Lower leg skin (tissue), 4 donors: ENCODE measurements at places on chromosomes 7 and 10. TPM values are rescaled to one million over a fixed set of nuclear protein-coding genes. Genes with fewer than 3 reads are reported as not detected.

- DNase-seq: no peak
Observed at GRCh38 chr7:41992881-41993867, 243.8 kb downstream of the GLI3 start.

DNA sequence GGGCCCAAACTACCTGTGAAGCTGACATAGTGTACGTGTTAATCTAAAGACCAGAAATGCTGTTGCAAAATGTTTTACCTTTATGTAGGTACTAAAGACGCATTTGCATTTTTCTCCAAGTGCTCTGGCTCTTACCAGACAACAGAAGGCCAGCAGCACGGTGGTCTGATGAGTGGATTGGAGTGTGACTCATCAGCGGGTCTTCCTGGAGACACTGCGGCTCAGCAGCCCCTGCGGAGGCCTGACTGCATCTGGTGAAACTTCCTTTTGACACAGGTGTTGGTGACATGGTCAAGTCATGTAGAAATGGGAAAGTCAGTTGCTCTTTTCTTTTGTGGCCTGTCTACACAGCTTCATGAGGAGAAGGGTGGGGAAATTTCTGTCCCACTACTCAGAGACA, 723.6 kb downstream of the INHBA start:
- no peak for DNase-seq

DNA sequence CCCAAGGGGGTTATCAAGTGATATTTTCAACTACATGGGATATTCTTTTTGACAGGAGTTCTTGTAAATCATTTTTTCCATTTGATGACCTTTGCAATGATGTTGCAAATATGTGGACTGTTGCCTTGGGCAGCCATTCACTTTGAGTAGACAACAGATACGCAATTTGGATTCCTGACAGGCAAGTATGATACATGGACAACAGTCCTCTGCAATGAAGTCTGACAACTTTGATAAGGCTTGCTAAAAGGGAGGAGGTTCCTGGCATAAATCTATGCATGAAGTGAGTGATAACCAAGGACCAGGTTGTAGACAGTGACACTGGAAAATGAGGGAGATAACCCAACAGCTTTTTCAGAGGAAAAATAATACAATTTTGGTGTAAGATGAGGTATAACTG, 17.7 kb downstream of the LRRD1 start:
- no peak for DNase-seq

The ANXA8 gene
- 151 TPM for total RNA-seq

The CADPS2 gene
- total RNA-seq: 11.6 TPM

The HMX3 gene
- not detected for total RNA-seq

The TRPV6 gene
- 13.4 TPM for total RNA-seq
